Stimulated activated CD4-positive, alpha-beta T cell treated with anti-CD3 and anti-CD28 coated beads, Interleukin-1b, Interleukin-23, amount 100 ng/mL, for 48 hours (primary cell): ENCODE measurements at places on chromosomes 5 and 9.
A peak's percentile ranks its signal among the peaks of the same experiment; 100 is the strongest.

DNA sequence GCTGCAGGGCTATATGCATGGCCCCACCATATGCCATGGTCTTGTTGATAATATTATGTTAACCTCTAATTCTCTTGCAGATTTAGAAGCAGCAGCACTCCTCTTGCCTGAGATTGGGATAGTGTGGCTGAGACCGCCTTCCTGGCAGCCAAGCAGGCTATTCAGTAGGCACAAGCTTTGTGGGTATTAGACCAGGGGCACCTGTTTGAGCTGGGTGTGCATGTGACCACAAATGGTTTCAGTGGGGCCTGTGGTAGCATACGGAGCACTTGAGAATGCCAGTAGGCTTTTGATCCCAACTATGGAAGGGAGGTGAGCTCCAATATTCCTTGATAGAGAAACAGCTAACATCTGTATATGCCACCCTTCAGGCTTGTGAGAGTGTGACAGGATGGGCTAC, 625.1 kb upstream of the NUDT12 start:
- DNase-seq = no peak

GRCh38 chr9:130433168-130433946, 11.4 kb upstream of the ASS1 start:
- DNase-seq = peak; percentile 30

GRCh38 chr5:144531188-144531587, 360.5 kb downstream of the KCTD16 start:
- no peak for DNase-seq

- DNase-seq = peak; percentile 32
Observed at GRCh38 chr9:137804908-137805630, 72.5 kb upstream of the CACNA1B start.

GRCh38 chr5:148826053-148826738, at the start of gene ADRB2:
ADRB2 (plus strand) TSS chr5:148826611; CDS start chr5:148826832, 221 bp downstream.
- DNase-seq = peak; percentile 80

- DNase-seq = no peak
Observed at GRCh38 chr9:37406603-37407401, 15.7 kb upstream of the GRHPR start.

GRCh38 chr9:70420441-70421271, 6.2 kb upstream of the KLF9 start:
- peak; percentile 70 for DNase-seq

DNA sequence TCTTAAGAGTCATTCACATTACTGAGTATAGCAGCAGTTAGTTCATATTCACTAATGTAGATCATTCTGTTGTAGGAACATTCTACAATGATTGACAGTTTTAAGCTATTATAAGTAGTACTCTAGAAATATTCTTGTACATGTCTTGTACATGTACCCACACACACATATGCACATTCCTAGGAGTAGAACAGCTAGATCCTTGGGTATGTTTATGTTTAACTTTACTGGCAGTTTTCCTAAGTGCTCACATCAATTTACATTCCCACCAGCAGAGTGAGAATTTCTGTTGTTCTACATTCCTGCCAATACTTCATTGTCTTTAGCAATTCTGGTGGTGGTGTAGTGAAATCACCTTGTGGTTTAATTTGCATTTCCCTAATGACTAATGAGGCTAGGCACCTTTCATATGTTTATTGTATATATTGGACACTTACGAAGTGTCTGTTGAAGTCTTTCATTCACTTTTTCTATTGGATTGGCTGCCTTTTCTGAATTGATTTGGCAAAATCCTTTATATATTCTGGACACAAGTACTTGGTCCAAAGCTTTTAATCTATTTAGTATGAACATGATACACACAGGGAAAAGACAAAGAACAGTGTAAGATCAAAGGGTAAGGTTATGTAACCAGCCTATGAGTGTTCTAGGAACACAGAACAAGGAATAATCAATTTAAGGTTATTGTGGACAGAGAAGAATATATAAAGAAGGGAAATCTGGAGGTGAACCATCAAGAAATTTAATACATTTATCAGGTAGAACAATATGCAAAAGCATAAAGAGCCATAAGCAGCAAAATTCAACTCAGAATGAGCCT, 95.6 kb downstream of the MLLT3 start:
- no peak for DNase-seq

- no peak for DNase-seq
Observed at GRCh38 chr9:84916769-84917168, 247.2 kb downstream of the NTRK2 start.

DNA sequence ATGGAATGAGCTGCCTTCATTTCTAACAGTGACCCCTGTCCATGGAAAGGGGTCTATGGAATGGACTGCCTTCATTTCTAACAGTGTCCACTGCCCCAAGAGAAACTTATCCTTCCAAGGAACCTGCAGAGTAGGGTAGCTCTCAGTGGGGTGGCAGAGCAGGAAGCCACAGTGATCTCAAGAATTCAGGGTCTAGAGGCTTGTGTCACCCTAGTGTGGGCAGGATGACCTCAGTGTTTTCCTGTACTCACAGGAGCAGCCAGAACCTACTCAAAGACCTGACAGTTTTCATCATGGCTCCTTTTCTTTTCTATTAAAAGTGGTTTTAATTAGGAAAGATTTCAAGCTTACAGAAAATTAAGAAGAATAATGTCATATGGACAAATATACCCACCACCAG, 27.5 kb downstream of the SEC61B start:
- peak; percentile 34 for DNase-seq

GRCh38 chr9:33719581-33720374, 75.6 kb upstream of the PRSS3 start:
- DNase-seq = peak; percentile 49

GRCh38 chr5:137778772-137779564, 24.8 kb upstream of the HNRNPA0 start:
- DNase-seq = no peak
